ENCODE measurements at places on chromosomes 4 and X.

DNA sequence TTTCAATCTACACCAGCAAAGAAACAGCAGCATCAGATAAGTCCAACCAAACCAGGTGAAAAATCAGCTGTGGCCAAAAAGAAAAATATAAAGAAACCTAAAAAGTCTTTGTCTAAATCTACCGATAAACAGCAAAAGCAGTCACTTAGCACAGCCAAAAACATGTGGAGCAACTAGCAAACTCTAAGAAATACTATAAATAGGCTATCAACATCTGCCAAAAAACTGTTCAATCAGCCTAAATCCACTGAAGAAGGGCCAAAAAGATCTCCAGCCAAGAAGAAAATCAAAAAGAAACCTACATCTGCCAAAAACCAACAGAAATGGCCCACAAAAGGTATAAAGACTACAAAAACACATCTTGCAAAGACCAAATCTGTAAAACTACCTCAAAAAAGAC is 36.7 kb upstream of the CABS1 start:
- DNase-seq: no peak

- DNase-seq: no peak
These were observed 100.6 kb downstream of the PPP2R2C start for GRCh38 chr4:6371812-6372211.

DNA sequence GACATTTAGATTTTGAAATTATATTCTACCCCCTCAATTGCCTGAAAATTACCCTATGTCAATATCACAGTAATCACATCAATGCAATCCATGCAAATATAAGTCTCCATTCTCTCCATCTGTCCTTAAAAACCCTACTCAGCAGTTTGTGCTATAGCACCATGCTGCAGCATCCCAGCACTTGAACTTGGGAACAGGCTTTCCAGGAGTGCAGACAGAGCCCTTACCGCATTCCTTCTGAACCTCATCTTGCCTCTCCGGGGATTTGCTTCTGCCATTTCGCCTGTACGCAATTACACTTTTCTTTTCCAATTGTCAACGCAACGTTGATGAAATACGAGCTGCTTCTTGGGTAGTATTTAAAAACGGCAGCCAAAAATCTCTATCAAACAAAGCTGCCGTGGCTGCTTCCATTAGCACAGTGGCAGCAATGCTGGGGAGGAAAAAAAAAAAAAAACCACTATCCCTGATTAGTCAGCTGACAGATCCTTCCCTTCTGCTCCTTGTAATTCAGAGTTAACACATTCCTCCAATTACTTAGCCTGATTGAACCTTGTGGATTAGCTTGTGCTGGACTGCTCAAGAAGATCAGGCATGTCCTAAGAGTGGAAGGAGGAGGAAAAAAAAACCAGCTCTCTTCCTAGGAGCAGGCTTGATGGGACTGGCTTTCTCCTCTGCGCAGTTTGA is 65.6 kb downstream of the MCF2 start:
- no peak for DNase-seq

- no peak for DNase-seq
These were observed 111.1 kb downstream of the HMX1 start for GRCh38 chr4:8760561-8760960.

GRCh38 chr4:155799116-155799793 is 40.4 kb downstream of the GUCY1B1 start:
- DNase-seq: no peak

DNA sequence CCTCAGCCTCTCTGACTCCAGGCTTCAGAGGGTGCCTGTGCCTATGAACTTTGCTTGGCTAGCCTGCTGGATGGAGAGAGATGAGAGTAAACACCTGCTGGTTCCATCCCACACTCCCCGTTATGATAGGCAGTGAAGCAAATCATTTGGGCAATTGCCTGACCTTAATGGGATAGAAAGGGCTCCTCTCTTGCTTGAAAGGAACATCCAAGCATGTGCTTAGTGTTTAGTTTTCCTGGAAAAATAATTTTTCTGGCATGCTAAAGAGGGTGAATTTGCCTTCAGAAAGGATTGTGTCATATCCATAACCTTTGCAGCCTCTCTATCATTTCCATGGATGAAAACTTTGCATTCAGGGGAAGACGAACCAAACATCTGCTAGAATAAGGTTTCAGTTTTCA is 10.8 kb downstream of the PLAC1 start:
- no peak for DNase-seq

DNA sequence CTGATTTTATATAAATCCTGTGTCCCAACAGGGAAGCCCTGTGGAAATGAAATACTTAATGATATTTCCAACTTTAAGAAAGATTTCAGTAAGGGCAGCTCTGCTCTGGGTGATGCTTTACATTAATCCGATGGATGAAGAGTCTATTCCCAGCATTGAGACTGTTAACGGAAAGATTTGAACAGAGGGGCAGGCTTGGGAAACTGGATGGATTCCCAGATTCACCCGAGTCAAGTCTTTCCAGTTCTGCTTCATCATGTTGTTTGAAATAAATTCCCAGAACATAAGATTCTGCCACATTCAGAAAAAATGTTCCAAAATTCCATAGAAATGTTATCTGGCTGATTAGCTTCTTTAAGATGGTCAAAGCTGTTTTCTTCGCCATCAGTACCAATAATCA is 246.0 kb downstream of the FBXW7 start:
- DNase-seq: no peak

- no peak for DNase-seq
These were observed 6.3 kb upstream of the NKX1-1 start for GRCh38 chr4:1412376-1413203.

- DNase-seq: no peak
These were observed 61.8 kb downstream of the FHDC1 start for GRCh38 chr4:152997771-152998487.

Data from CD4-positive, alpha-beta T cell treated with Interleukin-4 for 4 hours (primary cell).